ENCODE measurements at places on chromosomes 2 and 18. TPM values are rescaled to one million over a fixed set of nuclear protein-coding genes. Genes with fewer than 3 reads are reported as not detected.

GRCh38 chr2:42865884-42866881 lies 73.8 kb upstream of the HAAO start:
- no peak for DNase-seq

GRCh38 chr2:88865801-88866371 lies 174.4 kb downstream of the RPIA start:
- no peak for DNase-seq

DNA sequence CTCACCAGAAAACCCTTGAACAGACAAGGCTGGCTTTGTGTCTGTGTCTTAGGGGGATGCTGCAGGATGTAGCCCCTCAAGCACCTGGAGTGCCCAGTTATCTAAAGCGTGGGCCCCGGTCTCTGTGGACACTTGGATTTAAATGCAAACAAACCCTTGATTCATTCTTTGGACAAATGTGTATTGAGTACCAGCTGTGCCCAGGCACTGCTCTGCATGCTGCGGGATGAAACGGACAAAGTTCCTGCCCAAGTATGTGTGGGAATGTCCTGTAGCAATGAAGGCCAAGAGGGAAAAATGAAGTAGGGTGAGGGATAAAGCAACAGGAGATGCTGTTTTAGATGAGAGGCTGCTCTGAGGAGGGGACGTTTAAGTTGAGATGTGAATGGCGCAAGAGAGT lies 53.9 kb downstream of the BOLA3 start:
- no peak for DNase-seq

GRCh38 chr2:53497020-53497419 lies 270.6 kb upstream of the CHAC2 start:
- no peak for DNase-seq

DNA sequence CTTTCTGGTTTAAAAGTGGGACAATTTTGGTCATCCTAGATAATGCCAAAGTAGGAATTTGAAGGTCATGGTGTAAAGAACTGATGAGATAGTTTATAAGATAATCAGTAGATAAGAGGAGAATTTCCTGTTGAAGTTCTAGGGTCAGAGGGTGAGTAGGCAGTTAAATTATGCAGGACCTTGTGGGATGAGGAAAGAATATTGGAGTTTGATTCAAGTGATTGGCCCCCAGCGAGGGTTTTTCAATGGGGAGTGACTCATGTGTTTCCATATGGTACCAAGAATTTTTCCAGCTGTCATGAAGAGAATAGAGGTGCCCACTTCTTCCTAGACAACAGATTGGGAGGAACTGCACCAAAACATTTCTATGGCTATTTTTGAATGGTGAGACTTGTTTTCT lies 940.2 kb upstream of the ZEB2 start:
- DNase-seq = peak; percentile 52

GRCh38 chr18:74530584-74530862 lies 3.8 kb upstream of the CNDP1 start:
- DNase-seq = no peak

- no peak for DNase-seq
Measured at GRCh38 chr2:35821675-35822074, 533.9 kb upstream of the CRIM1 start.

DNA sequence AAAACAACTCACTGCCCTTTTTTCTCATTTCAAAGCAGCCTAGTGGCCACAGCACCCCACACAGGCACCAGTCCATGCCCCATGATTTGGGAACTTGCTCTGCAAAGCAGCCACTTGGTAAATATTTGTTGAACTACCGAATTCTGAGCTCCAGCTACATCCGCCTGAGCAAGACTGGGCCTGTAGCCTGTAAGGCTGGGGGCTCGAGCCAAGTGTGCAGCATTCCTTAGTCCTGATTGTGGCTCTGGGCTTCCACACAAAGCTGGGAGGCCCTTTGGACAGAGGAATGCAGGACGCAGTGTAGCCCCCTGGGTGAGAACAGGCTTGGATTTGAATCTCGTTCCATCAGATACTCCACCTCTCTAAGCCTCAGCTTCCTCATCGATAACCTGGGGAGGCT lies 88.4 kb downstream of the ACTR2 start:
- DNase-seq = no peak

GRCh38 chr2:208101716-208102631 lies 22.4 kb downstream of the CRYGD start:
- DNase-seq = peak; percentile 49

- DNase-seq = peak; percentile 22
Measured at GRCh38 chr2:182047544-182047943, 61.9 kb downstream of the PPP1R1C start.

- no peak for DNase-seq
Measured at GRCh38 chr2:25362434-25363145, 20.9 kb upstream of the DNMT3A start.

DNA sequence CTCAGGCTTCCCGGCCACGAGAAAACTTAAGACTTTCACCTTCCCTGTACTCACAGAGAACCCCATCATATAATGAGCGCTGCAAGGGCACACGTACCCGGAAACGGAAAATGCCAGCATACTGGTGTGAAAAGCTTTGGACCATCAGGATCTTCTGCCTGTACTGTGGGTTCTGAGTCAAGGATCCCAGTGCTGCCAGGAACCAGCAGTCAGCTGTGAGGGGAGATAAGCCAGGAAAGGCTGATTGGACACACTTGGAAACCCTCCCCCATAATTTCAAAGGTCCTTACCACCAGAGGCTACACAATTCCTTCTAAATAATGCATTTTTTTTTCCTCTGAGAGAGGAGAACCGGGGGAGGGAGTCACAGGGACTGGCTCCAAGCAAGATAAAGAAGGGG lies 31.4 kb downstream of the CAPN13 start:
- DNase-seq = no peak

- DNase-seq = no peak
Measured at GRCh38 chr18:74694436-74694835, 96.8 kb downstream of the ZNF407 start.

DNA sequence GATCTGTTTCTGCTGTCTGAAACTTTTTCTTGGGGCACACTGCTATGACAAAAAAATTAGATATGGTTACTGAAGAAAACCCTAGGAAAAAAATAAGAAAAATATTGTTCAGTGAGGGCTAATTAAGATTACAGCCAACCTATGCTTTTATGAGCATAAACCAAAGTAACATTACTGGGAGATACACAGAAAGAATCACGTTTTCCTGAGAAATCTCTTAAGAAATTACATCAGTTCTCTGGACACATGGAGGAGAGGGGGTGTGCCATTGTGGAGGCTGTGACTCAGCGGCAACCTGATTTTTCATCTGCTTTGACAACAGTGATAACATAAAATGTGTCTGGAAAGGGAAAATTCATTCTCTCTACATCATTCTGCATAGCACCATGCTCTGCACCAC lies 13.4 kb upstream of the NMI start:
- peak; percentile 59 for DNase-seq

- DNase-seq = no peak
Measured at GRCh38 chr2:124530203-124530602, 505.1 kb downstream of the CNTNAP5 start.

Gene SLC16A14
- total RNA-seq = 0.81 TPM

Gene ST6GAL2
- not detected for total RNA-seq

Gene PLCL1
- not detected for total RNA-seq

Gene SERPINB11
- total RNA-seq = not detected

Gene ZNF385B
- not detected for total RNA-seq

Gene RGPD4
- not detected for total RNA-seq

Gene RNF125
- 0.07 TPM for total RNA-seq

All from M059J (cell line).